NCI-H446 treated with DMSO at 0.1 percent for 48 hours (cell line): ENCODE measurements at places on chromosomes 12 and 14.

GRCh38 chr12:106220536-106220935 is 27.3 kb downstream of the CKAP4 start:
- no peak for DNase-seq

- no peak for DNase-seq
These were observed 50.1 kb downstream of the RASSF3 start for GRCh38 chr12:64660237-64661018.

DNA sequence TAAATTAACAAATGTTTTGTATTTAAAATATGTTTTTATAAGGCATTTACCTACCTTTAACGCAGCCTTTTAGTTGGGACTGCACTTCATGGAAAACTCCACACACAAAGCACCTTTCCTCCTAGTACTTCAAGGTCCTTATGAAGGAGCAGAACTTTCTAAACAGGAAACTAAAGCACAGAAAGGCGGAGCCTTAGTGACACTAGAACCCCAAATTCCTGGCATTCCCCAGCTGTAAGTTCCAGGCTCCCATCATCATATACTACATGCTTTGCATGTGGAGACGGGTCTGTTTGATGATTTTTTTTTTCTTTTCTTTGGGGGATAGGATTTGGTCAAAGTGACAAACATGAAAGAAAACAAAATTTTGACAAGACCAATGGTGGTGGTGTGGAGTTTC is 39.5 kb downstream of the STXBP6 start:
- no peak for DNase-seq

DNA sequence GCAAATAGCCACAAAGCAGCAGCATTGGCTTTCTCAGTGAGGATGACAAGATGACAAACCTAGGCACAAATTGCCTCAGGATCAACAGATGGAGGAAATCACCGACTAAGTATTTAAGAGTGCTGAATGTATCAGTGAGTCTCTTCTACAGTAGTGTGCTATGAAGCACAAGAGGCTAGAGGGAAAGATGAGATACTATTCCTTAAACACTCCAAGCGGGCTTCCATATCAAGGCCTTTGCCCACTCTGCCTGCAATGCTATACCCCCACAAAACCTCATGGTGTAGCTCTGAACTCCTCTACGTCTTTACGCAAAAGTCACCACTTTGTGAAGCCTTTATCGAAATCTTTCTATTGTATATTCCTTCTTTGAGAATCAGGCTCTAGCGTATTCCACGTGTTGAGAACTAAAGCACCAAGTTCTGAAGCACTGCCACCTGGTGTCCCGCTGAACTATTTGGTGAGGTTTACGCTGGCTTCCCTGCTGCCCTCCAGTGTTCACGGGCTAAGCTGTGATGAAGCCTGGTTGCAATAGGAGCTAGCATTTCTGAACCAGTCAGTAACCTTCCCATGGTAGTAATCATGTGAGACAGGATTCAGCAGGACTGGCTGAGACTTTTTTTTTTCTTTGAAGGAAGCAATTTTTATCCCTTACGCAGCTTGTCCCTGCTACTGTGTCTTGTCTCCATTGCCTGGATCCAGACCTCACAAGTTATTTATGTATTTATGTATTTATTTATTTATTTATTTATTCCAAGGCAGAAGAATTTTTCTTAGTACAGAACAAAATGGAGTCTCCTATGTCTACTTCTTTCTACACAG is 426.5 kb upstream of the OR4E1 start:
- peak; percentile 13 for DNase-seq

GRCh38 chr12:131372171-131372475 is 338.8 kb upstream of the SFSWAP start:
- DNase-seq = no peak

DNA sequence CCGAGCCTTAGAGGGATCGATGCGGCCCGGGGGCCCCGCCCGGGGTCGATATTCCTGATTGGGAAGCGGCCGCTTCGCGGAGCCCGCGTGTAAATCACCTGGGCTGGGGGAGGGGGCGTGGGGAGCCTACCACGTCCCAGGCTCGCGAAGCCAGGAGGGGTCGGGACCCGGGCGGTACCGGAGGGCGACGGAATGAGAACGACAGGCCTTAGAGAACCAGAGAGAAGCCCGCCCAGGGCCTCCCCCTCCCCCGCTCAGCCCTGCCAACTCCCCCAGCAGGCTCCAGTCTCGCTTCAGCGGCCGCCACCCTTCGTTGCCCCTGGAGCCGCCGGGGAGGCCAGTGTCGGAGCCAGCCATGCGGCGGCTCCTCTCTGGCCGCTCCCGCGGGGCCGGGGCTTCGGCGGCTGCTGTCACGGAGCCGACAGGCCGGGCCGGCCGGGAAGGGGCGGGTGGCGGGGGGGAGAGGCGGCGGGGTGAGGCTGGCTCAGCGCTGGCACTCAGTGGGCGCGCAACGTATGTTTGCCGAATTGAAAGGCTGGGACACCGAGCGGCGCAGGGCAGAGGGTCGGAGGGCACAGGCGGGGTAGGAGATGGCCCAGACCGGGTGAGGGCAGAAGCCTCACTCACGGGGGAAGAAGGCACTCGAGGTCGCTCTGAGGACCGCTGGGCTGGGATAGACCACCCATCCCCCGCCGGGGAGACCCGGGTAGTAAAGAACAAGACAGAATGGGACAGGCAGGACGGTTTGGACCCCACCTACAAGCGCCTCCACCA is 1.4 kb upstream of the DNAJC22 start:
- peak; percentile 67 for DNase-seq

GRCh38 chr14:95496690-95497259 is 19.7 kb downstream of the SYNE3 start:
- peak; percentile 46 for DNase-seq

- DNase-seq = no peak
These were observed 3.7 kb downstream of the GPR132 start for GRCh38 chr14:105061428-105062047.

- DNase-seq = no peak
These were observed 8.7 kb upstream of the ZNF740 start for GRCh38 chr12:53171725-53172329.

GRCh38 chr12:89648211-89648930 is 60.3 kb downstream of the ATP2B1 start:
- DNase-seq = no peak

DNA sequence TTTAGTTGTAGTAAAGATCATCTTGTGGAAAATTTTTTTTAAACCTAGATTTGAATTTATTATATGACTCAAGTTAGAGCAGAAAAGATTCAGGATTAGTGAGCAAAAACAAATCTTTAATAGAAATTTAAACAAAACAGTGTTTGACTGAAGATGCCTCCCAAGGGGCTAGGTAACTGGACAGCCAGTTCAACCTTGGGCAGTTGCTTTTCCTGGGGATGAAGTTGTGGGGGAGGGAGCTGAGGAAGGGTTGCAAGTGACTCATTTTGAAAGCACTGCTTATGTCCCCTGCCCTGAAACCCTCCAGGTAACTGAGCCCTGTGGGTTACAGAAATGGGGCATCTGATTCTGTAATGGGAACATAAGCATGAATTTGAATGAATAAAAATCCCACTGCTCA is 13.1 kb downstream of the CFAP54 start:
- no peak for DNase-seq

- DNase-seq = no peak
These were observed 197.9 kb downstream of the SUDS3 start for GRCh38 chr12:118574288-118574687.
